ENCODE measurements at places on chromosomes 6 and 20. TPM values are rescaled to one million over a fixed set of nuclear protein-coding genes. Genes with fewer than 3 reads are reported as not detected.

Gene OR12D1
- not detected for total RNA-seq

GRCh38 chr6:150589852-150590251 is 9.8 kb upstream of the PLEKHG1 start:
- no peak overlapping the region for H3K4me3 ChIP-seq
- H3K36me3 ChIP-seq, result no peaks in the 10 kb centered on the region
- H3K4me1 ChIP-seq, result no peaks in the 10 kb centered on the region
- DNase-seq, result no peak

DNA sequence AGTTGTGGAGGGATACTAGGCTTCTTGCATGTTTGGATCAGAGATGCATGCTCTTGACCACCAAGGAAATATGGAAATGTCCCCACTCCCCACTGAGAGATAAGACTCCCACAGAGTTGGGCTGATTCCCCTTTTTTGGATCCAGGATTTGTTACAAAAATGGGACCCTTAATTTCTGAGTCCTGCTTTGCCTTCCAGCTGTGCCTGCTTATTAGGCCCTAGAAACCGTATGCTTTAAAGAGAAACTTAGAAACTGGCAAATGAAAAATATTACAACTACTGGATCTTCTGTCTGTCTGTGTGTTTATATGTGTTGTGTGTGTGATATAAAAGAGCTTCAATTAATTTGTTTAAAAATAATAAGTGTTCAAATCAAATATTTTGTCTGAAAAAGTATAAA is 817.6 kb upstream of the CITED2 start:
- no peak overlapping the region for H3K27ac ChIP-seq
- no peaks in the 10 kb centered on the region for H3K4me1 ChIP-seq
- no peak overlapping the region for H3K4me3 ChIP-seq
- no peak for DNase-seq

Gene FAM110A
- total RNA-seq, result 22.3 TPM

DNA sequence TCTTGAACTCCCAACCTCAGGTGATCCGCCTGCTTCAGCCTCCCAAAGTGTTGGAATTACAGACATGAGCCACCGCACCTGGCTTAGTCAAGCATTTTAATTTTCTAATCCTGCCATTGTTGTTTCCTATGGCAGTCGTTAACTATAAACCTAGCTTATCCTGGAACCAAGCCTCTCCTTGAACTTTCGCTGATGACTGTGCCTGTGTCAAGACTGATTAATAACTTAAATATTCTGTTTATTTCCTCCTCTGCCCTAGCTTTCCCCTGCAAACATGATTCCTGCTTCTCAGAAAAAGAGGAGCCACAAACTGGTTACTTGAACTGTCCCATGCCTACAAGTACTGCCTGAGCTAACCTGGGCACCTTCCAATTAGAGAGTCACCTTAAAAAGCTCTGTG is 1.5 kb downstream of the VNN1 start:
- no peak overlapping the region for H3K4me3 ChIP-seq
- no peak overlapping the region for H3K27ac ChIP-seq
- no peaks in the 10 kb centered on the region for H3K4me1 ChIP-seq
- H3K27me3 ChIP-seq, result no peaks in the 10 kb centered on the region
